ENCODE measurements at places on chromosomes 16 and 17. TPM values are rescaled to one million over a fixed set of nuclear protein-coding genes. Genes with fewer than 3 reads are reported as not detected.

- no peak for DNase-seq
These were observed 249.4 kb downstream of the FTO start for GRCh38 chr16:53953336-53953735.

DNA sequence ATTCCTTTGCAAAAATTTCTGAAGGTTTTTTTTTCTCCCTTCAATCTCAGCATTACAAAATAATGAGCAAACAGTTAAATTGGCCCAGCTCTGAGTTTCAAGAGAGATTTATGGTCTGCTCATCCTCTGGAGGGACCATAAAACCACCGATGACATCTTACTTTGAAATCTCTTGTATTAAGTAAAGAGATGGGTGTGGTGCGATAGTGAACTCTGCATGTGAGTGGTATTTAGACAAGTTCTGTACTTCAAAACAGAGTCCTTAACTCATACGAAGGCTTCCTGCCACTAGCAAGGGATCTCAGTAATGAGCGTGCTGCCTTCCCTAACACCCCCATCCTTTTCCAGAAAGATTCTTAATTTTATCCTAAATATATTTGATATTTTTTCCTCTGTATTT, 2.1 kb downstream of the FAM20A start:
- no peak for DNase-seq

GRCh38 chr17:80449930-80450576, 26.4 kb downstream of the NPTX1 start:
- no peak for DNase-seq

- DNase-seq: no peak
These were observed 14.7 kb downstream of the AIPL1 start for GRCh38 chr17:6420173-6420641.

- DNase-seq: no peak
These were observed 1.6 kb downstream of the PPY start for GRCh38 chr17:43940630-43941029.

DNA sequence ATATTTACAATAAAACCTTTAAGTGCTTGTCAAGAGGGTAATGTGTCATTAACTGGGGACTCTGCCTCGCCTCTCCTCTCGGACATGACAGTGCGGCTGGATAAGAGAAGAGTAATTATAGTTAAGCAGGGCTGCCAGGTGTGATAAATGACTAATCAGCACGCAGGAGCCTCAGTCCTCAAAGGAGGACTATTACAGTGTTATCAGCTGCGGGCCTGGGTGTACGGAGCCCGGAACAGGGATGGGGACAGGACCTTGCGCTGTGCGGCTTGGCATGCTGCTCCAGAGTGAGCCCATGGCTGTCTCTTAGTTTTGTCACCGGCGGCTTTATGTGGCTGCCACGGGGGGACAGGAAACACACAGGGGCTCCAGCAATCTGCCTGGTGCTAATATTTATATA, 607.2 kb downstream of the MAF start:
- no peak for DNase-seq

Gene UQCRC2
- not detected for polyA plus RNA-seq

GRCh38 chr16:84985079-84986065, 26.0 kb downstream of the ZDHHC7 start:
- no peak for DNase-seq

GRCh38 chr17:73691321-73691766, 47.1 kb upstream of the SDK2 start:
- no peak for DNase-seq

Gene SLFN14
- 0.25 TPM for polyA plus RNA-seq

GRCh38 chr17:9072696-9073339, 51.5 kb downstream of the NTN1 start:
- DNase-seq: peak; percentile 83

DNA sequence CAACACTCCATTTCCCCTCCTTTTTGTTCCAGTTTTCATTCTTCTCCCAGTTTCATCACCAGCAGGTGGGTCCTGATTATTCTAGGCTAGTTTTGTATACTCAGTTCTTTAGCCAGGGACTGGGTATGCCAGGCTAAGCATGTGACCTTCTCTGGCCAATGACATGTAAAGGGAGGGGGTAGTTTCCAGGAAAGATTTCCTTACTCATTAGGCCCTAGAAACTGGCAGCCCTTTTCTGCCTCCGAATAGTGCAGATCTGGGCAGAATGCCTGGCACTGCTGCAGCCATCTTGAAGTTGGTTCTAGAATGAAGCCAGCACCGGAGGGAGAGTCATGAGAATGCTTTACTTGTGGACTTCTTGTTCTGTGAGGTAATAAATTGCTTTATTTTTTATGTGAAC, 126.9 kb upstream of the AXIN2 start:
- no peak for DNase-seq

Gene RAMP2
- polyA plus RNA-seq: 63.8 TPM

- DNase-seq: peak; percentile 41
These were observed 36.4 kb upstream of the ARHGAP17 start for GRCh38 chr16:25051406-25052150.

DNA sequence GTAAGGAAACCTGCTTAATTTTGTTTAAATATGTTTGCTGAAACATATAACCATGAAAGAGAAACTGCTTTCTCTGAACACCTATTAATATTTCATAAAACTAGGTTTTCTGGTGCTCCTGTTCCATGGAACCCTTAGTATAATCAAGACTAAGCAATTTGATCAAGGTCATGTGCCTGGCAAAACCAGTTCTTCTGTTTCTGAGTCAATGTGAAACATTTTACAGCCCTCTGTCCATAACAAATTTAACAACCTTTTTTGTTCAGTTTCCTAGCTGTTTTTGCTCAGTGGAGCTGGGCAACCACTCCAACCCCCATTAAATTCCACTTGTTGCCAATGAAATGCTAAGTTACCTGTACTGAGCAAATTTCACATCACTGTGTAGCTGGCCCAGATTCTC, 344.0 kb downstream of the CA10 start:
- no peak for DNase-seq

- DNase-seq: no peak
These were observed 7.9 kb upstream of the RPL23 start for GRCh38 chr17:38861399-38861843.

- DNase-seq: no peak
These were observed 56.1 kb downstream of the TNRC6C start for GRCh38 chr17:78014646-78015045.

GRCh38 chr17:44828919-44829522, 1.1 kb downstream of the GJC1 start:
- no peak for DNase-seq

Gene PPP1R1B
- 8.3 TPM for polyA plus RNA-seq

DNA sequence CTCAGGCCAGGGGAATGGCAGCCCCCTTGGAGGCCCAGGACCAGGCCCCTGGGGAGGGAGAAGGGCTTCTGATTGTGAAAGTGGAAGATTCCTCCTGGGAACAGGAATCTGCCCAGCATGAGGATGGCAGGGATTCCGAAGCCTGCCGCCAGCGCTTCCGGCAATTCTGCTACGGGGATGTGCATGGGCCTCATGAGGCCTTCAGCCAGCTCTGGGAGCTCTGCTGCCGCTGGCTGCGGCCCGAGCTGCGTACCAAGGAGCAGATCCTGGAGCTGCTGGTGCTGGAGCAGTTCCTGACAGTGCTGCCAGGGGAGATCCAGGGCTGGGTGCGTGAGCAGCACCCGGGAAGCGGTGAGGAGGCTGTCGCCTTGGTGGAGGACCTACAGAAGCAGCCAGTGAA, 2.4 kb downstream of the ZNF213 start:
- DNase-seq: no peak

- no peak for DNase-seq
These were observed 6.0 kb downstream of the CEP295NL start for GRCh38 chr17:78896834-78897663.

DNA sequence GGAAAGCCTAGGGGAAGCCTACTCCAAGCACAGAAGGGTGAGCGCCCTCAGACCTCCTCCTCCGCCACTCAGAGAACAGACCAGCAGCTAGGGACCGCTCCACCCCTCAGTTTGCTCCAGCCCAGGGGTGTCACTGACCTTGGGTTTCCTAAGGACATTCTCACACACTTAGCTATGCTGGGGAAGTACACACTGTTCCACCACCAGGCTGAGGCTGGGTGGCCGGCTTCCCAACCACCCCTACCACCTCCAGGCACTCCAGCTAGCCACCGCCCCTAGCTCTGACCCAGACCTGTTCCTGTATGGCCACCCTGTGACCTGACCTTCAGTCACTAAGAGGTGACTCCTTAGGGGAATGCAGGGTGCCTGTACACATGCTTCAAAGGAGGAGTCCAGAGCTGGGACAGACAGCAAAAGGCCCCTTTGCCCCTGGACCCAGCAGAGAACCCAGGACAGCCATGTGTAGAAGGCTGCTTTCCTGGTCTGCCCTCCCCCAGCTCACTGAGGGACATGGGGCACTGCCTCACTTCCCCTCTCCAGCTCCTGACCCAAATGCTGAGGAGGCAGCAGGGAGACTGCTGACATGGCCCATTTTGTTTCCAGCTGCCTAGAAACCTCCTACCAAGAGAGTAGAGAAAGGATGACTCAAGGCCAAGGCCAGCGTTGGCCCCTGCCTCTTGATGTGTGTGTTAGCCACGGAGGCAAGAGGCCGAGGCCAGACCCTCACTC, 6.7 kb downstream of the HSPB9 start:
- DNase-seq: no peak

- no peak for DNase-seq
These were observed 8.7 kb upstream of the SLC25A39 start for GRCh38 chr17:44333371-44333770.

- DNase-seq: no peak
These were observed 13.5 kb downstream of the PLLP start for GRCh38 chr16:57271063-57271345.

Gene MPO
- 8.3 TPM for polyA plus RNA-seq

- DNase-seq: peak; percentile 43
These were observed at the start of gene BRD7 for GRCh38 chr16:50368410-50369132. BRD7 (minus strand) TSS chr16:50368988; CDS start chr16:50368774, 214 bp downstream.

DNA sequence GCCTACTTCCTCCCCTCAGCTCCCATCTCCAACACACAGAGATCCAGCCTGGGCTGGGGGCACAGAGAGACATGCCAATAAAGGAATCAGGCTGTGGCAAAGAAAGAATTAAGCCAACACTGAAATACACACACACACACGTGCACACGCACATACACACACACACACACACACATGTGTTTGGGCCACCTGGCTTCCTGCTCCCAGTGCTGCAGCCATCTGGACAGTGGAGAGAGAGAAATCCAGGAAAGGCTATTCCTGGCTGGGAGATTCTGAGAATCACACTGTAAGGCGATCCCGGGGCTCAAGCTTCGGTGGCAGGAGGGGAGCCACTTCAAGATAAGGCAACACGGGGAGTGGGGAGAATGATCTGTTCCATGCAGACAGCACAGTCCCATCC, 72.4 kb downstream of the NOG start:
- DNase-seq: no peak

DNA sequence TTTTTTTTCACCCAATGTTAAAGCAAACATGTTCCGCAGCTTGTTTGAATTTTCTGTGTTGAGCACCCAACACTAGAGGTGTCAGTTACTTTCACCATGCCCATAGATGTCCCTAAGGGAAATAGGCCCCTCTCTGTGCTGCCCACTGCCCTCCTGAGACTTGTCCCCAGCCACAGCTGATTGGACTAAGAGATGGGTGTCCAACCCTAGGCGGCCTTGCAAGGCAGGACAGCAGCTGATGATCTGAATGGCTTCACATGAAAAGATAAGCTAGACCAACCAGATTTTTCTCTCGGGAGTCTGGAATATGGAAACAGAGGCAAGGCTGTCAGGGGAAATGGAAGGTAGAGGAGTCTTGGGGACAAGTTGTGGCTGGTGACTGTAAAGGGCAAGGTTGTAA, 6.1 kb upstream of the CALB2 start:
- no peak for DNase-seq

Gene PIRT
- 0.04 TPM for polyA plus RNA-seq

- DNase-seq: no peak
These were observed 12.5 kb upstream of the PYY start for GRCh38 chr17:43966276-43966675.

- DNase-seq: peak; percentile 59
These were observed at the start of gene XYLT1 for GRCh38 chr16:17470908-17471718. XYLT1 (minus strand) TSS chr16:17470960; CDS start chr16:17470796, 164 bp downstream.

GRCh38 chr16:75011634-75012307, 12.9 kb downstream of the ZNRF1 start:
- DNase-seq: no peak

DNA sequence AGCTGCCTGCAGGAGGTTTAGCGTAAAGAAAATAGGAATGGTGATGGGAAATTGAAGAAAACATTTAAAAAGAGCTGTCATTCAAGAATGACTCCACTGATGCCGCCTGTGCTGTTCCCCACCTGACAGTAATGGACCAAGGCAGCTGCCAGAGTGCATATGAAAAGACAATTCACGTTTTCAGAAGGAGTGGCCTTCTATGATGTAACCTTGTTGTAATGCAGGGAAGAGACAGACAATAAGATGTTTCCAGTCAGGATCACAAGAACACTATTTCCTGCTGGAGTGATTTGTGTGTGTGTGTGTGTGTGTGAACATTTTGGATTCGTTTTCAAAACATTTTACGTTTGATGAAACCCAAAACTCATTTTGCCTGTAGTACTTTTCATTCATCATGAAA, 203.7 kb downstream of the LGALS9B start:
- no peak for DNase-seq

- DNase-seq: no peak
These were observed 87.7 kb downstream of the UTP18 start for GRCh38 chr17:51347851-51348584.

DNA sequence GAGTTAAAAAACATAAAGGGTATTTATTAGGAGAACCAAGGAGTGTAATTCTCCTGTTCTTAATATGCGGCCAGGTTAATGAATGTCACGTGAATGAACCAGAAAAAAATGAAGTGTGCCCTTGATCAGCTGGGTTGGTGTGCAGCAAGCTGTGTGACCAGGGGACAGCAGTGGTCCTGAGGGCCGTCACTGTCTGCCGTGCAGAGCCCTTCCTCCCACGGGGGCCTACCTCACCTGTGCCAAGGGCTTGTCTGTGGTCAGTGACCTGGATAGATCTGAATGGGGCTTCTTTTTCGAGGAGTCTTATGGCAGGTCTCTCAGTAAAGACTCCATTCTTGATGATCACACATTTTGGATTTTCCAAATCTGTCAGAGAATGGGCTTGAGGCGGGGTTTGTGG, 17.7 kb upstream of the STH start:
- no peak for DNase-seq

DNA sequence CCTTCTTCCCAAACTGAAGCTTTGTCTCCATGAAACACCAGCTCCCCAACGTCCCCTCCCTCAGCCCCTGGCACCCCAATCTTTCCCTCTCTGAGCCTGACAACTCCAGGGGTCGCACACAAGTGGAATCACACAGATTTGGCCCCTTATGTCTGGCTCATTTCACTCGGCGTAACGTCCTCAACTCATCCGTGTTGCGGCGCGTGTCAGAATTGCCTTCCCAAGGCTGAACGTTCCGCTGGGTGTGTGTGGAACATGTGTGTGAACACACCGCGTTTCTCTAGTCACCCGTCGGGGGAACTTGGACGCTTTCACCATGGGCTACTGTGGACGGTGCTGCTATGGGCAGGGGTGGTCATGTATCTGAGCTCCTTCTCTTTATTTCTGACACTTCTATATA, 45.0 kb downstream of the TBC1D16 start:
- DNase-seq: no peak

GRCh38 chr17:21191698-21192097, 22.3 kb downstream of the TMEM11 start:
- DNase-seq: no peak

GRCh38 chr17:4442582-4442981, 8.8 kb downstream of the SPNS3 start:
- no peak for DNase-seq

GRCh38 chr17:55420776-55421178, 858 bp downstream of the MMD start:
- DNase-seq: peak; percentile 15

GRCh38 chr17:69320908-69321238, 6.1 kb downstream of the ABCA5 start:
- DNase-seq: no peak

- DNase-seq: peak; percentile 67
These were observed 11.8 kb downstream of the ENDOV start for GRCh38 chr17:80426671-80427326.

Gene TP53TG3
- not detected for polyA plus RNA-seq
